ENCODE measurements at places on chromosomes 5 and 9.

- DNase-seq: no peak
Observed at GRCh38 chr9:94178927-94179326, 80.2 kb upstream of the ZNF169 start.

GRCh38 chr5:156595132-156595787, 254.8 kb upstream of the PPP1R2B start:
- DNase-seq: no peak

GRCh38 chr5:91225848-91226686, 157.1 kb downstream of the ARRDC3 start:
- peak; percentile 62 for DNase-seq

DNA sequence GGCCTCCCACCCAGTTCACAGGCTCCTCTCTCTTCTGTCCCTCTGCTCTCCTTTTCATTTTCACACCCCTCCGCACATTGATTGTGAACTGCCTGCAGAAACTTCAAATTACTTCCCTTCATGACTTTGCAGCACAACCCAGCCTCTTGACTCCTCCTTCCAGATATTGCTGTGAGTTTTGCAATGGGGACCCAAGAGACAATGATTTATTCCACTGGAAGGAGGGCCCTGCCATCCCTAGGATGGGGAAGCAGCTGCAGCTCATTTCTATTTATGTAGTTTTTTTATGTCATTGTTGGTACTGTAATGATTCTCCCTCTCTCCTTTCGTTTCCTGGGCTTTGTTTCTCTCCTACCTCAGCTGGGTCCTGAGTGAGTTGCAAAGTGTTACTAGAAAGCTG, 364.9 kb downstream of the ICE1 start:
- DNase-seq: no peak

DNA sequence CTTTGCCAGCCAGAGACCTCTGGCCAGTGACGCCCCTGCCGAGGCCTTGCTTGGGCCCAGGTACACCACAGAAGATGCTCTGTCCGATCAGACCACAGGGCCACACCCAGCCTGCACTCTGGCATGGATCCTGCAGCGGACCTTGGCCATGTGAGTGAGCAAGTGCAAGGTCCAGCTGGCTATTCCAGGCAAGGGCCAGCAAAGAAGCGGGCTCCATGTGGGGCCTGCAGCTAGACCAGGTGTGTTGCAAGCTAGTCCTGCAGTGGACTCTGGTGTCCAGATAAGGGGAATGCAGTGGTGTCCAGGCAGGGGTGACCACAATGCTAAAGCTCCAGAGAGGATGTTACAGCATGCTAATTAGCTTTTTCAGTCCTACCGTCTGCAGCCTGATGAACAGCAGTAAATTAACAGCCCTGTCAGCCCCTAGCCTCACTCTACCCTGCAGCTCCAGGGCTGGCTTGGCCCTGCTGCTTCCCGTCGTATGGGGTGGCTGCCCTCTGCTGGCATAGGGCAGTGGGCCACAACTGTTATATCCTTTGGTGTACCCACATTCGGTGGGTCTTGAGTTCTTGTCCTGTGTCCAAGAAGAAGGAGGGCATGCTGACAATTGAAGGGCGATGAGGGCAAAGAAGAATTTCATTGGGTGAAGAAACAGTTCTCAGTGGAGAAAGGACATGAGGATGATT, 284.5 kb upstream of the POU5F2 start:
- no peak for DNase-seq

DNA sequence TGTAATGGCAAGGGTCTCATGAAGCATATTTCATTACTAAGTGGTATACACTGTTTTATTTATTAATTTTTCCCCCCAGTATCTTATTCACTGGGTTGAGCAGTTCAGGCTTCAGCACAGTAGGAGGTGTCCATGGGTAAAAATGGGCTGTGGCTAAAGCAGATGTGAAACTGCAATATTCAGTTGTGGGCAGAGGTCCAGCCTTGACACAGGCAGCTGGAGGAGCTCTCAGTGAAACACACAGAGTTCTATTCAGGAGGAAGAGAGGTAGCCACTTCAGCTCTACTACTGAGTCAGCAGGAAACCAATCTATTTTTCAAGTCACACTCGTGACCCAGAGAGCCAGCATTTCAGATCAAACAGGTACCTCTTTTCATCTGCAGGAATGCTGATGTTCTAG, 418.3 kb downstream of the CDH10 start:
- DNase-seq: no peak
